ENCODE measurements at places on chromosomes 13 and 19.

GRCh38 chr13:103395139-103395538 lies 328.9 kb upstream of the SLC10A2 start:
- no peak for DNase-seq

GRCh38 chr13:108889324-108889984 lies 260.0 kb downstream of the MYO16 start:
- DNase-seq, result no peak

DNA sequence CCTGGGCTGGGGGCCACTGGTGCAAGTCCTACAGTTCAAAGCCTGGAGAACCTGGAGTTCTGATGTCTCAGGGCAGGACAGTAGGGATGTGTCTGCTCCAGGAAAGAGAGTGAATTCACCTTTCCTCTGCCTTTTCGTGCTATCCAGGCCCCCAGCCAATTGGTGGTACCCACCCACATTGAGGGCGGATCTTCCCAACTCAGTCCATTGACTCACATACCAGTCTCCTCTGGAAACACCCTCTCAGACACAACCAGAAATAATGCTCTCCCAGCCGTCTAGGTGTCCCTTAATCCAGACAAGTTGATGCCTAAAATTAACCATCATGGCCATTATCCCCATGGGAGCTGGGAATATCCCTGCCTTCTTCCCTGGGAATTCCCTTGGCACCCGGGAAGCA lies 38.8 kb upstream of the CHST8 start:
- DNase-seq, result no peak

DNA sequence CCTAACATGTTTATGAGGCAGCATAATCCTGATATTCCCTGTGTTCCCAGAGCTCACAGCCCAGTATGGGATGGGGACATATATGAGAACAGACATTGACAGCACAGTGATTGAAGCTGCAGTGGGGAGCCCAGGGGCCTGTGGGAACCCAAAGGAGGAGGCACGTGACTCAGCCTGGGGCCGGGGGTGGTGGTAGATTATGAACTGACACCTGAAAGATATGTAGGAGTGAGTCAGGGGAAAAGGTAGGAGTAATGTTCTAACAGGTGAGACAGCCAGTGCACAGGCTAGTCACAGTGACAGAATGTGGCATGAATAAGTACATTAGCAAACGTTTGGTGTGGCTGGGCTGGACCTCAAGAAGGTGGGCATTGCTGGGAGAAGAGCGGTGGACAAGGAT lies 29.0 kb downstream of the CKM start:
- no peak for DNase-seq

GRCh38 chr13:113468029-113468428 lies 14.7 kb upstream of the ADPRHL1 start:
- DNase-seq, result no peak

GRCh38 chr13:53010374-53011105 lies 18.1 kb upstream of the OLFM4 start:
- DNase-seq, result no peak

- no peak for DNase-seq
These were observed 5.0 kb upstream of the MTMR6 start for GRCh38 chr13:25292301-25292700.

Measured in astrocyte of the cerebellum (primary cell).